ENCODE measurements at places on chromosomes 1 and 21.

- DNase-seq: no peak
These were observed 59.5 kb downstream of the ACBD3 start for GRCh38 chr1:226126824-226127569.

DNA sequence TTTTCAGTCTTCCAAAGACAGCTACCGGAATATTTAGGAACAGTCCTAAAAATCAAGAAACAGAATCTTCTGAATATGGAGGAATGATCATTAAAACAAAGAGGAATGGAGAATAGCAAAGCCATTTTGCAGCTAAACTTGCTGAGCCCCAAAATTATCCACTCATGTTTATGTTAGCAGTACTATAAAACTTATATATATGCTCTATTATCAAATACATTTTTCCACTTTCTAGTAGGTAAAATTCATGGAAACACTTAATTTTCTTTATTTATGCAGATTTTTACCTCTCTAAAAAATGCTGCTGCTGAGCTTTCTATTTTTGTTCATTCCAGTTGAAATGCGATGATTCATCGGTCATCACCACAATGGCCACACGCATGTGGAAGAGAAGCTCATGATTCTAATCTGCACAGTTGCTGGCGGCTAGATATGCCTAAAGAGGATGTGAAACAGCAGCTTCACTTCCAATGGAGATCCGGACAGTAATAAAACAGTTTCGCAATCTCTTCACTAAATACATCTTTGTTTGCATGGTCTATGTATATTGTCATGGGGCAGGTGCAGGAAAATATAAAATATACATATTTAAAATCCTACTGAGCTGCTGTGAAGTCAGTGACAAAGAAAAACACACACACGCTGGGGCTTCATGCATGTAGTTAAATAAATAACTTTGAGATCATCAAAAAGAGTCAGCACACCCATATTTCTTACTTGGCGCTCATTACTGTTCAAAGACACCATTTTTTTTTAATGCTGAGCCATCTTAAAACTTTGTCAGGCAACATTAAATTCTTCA, 292.2 kb downstream of the SMYD3 start:
- no peak for DNase-seq

DNA sequence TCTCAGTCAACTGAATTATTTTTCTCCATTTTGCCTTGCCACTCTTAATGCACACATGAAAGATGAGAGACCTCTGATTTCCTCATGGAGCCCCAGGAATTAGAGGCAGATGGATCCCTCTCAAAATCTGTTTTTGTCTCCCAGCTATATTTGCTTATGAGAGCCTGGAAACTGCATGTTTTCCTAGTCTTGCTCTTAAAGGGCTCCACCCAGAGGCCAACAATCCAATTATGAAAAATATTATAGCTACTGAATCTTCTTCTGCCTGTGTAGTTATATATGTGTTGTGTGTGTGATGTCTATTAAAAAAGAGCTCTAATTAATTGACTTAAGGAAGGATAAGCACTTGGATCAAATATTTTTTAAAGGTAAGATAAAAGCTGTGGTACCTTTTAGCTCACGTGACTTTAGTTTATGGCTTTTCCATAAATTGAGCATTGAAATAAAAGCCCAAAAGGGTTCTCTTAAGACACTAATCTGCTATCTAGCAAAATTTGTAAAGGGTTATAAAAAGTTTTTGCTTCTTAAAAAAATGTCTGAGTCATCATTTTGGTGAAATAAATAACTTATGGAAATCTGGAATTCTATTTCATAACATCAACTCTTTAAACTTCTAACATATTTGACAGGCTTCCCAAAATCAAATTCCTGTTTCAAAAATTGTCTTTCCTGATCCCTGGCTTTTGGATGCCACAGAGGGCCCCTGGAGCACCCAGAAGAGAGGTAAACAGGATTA, 31.2 kb upstream of the TSPEAR start:
- DNase-seq: no peak

GRCh38 chr1:229117664-229118300, 153.1 kb upstream of the RAB4A start:
- no peak for DNase-seq

DNA sequence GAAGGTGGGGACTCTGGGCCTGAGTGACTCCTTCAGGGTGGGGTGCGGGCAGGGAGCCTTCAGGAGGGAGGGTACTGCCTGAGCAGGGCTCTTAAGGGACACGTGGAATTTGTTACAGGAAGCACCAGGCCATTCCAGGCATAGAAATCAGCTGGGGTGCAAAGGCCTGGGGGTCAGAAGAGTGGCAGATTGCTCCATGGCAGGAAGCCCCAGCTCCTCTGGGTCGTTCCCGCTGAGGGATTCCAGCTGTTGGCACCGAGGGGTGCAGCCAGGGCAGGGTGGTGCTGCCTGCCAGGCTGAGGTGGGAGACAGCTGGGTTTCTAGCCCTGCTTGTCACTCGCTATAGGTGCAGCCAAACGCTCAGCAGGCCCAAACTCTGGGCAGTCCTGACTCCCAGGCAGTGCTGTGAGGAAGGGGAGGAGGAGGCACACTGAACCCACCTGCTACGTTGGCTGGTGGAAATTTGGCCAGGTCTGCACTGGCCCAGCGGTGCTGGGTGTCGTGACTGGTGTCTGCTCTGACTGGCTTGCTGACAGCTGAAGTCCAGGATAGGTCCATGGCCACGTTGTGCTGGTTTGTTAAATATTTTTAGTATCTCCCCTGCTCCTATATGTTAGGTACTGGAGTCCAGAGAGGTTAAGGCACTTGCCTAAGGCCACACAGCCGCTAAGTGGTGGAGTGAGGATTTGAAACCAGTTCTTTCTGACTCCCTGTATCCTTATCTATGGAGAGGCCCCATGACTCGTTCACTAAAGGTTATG, 19.3 kb downstream of the TNFRSF1B start:
- DNase-seq: no peak

DNA sequence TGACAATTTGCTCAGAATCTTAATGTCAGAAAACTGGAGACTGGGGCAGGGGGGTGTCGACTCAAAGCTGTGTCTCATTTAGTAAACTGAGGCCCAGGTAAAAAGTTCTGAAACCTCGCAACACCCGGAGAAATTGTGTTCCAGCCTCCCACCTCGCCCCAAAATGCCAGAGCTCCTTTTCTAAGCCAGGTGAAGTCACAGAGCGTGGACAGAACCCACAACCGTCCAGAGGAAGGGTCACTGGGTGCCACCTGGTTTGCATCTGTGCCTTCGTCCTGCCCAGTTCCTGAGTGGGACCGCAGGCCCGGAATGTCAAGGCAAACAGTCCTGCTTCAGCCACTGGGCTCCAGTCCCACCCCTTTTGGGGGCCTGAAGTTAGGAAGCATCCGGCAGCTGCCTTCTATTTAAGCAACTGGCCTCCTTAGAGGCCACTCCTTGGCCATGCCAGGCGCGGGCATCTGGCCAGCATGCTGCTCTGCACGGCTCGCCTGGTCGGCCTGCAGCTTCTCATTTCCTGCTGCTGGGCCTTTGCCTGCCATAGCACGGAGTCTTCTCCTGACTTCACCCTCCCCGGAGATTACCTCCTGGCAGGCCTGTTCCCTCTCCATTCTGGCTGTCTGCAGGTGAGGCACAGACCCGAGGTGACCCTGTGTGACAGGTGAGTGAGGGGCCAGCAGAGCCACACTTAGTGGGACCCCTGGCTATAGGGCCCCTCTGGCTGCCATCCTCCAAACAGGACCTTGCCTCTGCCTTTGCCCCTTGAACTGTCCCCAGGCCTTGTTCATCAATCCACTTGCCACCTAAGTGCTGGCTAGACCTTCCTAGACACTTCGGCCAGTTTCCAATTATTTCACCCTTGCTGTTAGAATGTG, at the start of gene TAS1R1:
Gene TAS1R1, plus strand, starts transcription at position 401 of the 872 bp plus-strand sequence. Its CDS starts 67 bp downstream, at position 468.
- DNase-seq: no peak

GRCh38 chr21:21200103-21200938, 202.1 kb downstream of the NCAM2 start:
- DNase-seq: peak; percentile 53

GRCh38 chr1:205380882-205381281, 24.2 kb upstream of the KLHDC8A start:
- DNase-seq: no peak

DNA sequence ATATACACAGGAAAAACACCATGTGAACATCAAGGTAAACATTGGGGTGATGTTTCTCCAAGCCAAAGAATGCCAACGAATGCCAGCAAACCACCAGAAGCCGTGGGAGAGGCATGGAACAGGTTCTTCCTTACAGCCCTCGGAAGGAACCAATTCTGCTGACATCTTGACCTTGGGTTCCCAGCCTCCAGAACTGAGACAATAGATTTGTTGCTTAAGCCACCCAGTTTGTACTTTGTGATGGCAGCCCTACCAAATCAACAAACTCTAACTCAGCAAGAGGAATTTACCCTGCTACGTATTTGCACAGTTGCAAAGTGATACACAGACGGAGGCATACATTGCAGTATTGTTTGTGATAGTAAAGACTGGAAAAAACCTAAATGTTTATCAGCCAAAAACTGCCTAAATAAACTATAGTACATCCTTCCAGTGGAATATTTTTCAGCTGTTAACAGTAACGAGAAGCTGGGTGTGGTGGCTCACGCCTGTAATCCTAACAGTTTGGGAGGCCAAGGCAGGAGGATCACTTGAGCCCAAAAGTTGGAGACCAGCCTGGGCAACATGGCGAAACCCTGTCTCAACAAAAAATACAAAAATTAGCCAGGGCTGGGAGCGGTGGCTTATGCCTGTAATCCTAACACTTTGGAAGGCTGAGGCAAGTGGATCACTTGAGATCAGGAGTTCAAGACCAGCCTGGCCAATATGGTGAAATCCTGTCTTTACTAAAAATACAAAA, 12.5 kb upstream of the ZC3H12A start:
- no peak for DNase-seq
